ENCODE measurements at places on chromosomes 1 and 21.

DNA sequence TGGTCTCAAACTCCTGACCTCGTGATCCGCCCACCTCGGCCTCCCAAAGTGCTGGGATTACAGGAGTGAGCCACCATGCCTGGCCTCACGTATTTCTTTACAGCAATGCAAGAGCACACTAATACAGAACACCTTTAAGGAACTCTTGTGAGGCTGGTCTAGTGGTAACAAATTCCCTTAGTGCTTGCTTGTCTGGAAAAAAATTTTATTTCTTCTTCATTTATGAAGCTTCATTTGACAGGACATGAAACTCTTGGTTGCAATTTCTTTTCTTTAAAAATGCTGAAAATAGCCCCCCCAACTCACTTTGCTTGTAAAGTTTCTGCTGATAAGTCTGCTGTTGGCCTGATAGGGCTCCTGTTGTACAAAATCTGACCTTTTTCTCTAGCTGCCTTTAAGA, 248.8 kb downstream of the SMYD3 start:
- no peak for DNase-seq

DNA sequence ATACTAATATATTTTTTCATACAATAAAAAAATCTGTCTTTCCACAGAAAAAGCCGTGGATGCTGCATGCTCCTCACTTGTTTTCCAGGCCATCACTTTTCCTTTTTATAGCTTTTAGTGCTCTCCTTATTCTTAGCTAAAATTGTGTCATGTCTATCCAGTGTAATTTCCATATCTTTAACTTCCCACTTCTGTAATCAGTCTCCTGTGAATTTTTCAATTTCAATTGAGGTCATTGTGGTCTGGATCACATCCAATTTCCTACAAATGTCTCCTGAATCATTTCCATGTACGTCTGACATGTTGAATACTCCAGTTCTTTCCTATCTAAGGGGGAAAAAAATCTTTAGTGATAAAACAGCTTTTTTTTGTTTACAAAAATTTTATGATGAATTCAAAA, 838.2 kb upstream of the B3GALT2 start:
- DNase-seq: no peak

- DNase-seq: no peak
These were observed 104.9 kb upstream of the RUNX3 start for GRCh38 chr1:25034736-25035522.

DNA sequence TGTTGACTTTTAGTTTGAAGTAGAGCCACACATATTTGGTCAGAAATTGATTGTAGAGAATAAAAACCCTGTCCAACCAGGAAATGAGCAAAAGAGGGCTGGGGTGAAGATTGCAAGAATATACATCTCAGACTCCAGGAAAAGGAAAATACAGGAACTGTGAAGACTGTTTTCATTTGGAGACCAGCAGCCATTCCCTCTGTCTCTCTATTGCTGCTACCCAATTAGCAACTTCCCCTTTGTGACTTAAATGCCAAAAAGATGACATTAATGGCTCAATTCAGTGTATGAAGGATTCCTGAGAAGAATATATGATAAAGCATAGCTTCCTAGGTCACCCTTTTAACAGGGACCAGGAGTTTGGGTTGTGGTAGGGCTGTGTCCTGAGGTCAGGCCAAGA, 31.6 kb upstream of the CEP350 start:
- no peak for DNase-seq

GRCh38 chr21:45477176-45478114, 64.8 kb downstream of the SLC19A1 start:
- DNase-seq: no peak

GRCh38 chr1:43348809-43349593, 9.8 kb upstream of the CDC20 start:
- DNase-seq: peak; percentile 60

DNA sequence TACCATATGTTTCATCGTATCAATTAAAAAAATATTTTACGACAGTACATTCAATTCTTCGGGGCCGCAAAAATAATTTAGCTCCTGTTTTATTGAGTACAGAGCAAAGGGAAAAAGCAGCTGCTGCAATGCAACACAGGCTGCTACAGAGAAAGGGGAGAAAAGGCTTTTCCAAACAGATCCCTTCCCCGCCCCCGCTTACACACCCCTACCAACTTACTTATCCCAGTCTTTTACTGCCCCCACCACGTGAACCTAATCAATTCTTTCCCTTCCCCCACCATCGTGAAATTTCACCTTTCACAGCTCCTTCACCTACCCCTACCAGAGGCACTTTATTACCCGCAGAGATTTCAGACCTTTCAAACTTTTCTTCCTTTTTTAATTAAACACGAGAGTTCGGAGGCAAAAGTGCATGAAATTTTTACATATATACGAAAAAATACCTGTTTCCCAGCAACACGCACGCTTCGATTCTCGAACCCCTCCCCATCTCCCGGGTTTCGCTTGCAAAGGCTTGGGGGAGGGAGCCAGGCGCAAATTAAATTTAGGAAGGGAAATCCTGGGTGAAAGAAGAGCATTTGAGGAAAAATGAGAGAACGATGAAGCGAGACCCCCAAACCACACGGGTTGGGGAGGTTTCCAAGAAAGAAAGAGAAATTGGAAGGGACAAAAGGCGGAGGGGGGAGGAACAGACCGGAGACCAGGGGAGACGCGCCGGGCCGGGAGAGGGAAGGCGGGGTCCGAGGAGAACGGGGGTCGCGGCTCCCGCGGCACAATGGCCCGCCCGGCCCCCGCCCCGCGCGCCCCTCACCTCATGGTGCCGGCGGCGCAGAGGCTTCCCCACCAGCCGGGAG, 823 bp downstream of the ENAH start:
- DNase-seq: no peak

GRCh38 chr1:32907435-32907834, 6.2 kb upstream of the TMEM54 start:
- no peak for DNase-seq

- no peak for DNase-seq
These were observed 28.2 kb upstream of the RPF1 start for GRCh38 chr1:84450910-84451309.

GRCh38 chr1:27572019-27572678, 31.8 kb downstream of the AHDC1 start:
- DNase-seq: no peak

- no peak for DNase-seq
These were observed 178.9 kb downstream of the PDE4B start for GRCh38 chr1:65971547-65971946.

- DNase-seq: no peak
These were observed 18.1 kb downstream of the ARHGEF2 start for GRCh38 chr1:155960081-155960745.

GRCh38 chr1:54356680-54357147, 49.5 kb downstream of the SSBP3 start:
- DNase-seq: peak; percentile 10

DNA sequence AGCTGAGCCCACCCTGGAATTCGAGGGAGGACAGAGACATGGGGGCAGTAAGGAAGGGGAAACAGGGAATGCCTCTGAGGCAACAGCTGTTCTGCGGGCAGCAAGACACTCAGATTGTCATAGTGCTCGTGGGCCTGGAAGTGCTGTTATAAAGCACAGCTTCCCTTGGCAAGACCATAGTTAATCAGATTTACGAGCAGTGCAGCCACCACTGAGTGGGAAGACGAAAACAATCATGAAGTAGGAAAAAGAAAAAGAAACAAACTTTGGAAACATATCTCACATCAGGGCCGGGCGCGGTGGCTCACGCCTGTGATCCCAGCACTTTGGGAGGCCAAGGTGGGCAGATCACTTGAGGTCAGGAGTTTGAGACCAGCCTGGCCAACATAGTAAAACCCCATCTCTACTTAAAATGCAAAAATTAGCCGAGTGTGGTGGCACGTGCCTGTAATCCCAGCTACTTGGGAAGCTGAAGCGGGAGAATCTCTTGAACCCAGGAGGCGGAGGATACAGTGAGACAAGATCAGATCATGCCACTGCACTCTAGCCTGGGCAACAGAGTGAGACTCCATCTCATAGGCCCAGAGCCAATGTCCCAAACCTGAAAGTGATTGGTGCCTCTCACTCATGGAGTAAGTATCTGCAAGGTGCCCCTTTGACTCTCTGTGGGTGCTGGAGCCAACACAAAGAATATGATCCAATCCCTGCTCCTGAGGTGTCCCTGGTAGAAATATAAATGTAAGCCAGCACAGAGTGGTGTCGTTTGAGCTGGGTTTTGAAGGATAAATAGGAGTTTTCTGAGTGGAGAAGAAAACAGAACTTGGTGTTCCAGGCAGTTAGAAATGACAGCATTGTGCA, 55.6 kb upstream of the GPR153 start:
- DNase-seq: no peak

- DNase-seq: no peak
These were observed 221.9 kb upstream of the FGGY start for GRCh38 chr1:59075021-59075420.

DNA sequence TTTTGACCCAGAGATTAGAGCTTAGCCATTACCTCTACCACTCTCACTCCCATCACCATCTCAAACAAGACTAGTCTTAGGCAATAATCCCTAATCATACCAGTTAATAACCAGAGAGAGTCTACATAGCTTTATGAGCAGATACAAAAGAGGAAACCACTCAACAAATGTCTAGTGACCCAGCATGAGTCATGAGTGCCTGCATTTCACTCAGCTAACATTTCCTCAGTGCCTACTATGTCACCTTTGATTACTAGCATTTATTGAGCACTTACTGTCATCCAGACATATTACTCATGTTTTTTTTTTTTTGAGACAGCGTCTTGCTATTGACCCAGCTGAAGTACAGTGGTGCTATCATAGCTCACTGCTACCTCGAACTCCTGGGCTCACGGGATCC, 35.9 kb upstream of the GALNT2 start:
- DNase-seq: no peak

DNA sequence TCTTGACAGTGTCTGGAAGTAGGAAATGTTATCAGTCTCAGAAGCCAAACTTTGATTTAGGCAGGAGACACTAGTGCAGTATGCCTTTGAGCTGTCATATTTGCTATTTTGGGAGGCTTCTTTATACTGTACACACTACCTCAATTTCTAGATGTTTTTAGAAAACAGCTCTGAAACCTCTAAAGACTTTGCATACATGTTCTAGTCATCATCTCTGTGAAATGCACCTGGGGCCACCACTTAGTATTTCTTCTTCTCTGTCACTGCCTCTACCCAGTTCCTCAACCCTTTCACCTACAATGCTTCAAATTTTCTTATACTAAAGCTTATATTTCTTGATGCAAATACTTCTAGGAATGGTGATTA, 29.1 kb upstream of the PLA2G4A start:
- no peak for DNase-seq

- DNase-seq: no peak
These were observed 11.5 kb downstream of the PTCH2 start for GRCh38 chr1:44831516-44831915.

DNA sequence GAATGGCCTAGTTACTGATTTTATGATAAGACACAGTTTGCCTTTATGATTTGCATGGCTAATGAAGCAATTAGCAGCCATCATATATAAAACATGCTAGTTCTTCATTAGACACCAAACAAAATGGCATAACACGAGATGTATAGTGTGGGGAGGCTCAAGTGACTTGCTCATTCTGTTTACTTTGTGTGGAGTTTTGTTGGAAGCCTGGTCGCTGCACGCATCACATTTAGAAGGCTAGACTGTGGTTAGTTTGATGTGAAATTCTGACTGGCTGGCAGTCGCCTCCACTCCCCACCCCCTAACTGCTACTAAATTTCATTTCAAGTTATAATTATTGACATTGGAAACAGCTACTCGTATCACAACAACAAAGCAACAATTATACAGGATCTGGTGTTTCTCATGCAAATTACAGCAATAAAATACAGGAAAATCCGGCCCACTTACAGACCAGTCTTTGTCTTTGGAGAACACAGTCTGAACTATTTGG, 356.1 kb downstream of the LMO4 start:
- DNase-seq: no peak

DNA sequence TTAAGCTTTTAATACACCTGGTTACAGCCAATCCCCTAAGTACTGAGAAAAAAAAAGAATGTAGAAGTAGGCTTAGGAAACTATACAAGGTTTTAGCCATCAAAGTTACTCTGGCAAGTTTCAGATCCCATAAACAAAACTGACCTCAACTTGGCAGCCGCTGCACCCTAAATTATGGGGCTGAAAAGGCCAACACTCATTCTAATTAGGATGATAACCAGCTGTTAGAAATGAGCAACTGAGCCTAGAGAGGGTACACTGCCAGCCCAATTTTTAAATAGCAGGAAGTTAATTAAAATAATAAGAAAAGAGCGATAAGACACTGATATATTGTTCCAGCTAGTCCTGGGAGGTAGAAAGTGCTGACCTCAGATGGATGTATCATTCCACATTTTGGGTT, 105.7 kb upstream of the VAV3 start:
- no peak for DNase-seq

DNA sequence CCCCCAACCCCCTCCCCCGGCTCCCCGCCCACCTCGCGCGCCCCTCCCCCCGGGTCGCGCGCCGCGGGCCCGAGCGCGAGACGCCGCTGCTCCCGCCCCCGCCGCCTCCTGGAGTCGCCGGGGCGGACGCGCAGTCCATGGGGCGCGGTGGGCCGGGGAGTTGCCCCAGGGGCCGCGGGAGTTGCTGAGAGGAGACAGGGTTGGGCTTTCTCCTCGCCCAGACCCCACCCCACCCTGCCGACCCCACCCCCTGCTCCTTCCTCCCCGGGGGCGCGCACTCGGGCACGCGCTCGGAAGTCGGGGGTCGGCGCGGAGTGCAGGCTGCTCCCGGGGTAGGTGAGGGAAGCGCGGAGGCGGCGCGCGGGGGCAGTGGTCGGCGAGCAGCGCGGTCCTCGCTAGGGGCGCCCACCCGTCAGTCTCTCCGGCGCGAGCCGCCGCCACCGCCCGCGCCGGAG, at the start of gene LAMC1:
LAMC1 (plus strand) TSS at position 275 of the 455 bp plus-strand sequence. CDS start 297 bp downstream, outside the sequence.
- DNase-seq: no peak

- DNase-seq: no peak
These were observed 5.8 kb downstream of the MAPKAPK2 start for GRCh38 chr1:206690516-206690915.

DNA sequence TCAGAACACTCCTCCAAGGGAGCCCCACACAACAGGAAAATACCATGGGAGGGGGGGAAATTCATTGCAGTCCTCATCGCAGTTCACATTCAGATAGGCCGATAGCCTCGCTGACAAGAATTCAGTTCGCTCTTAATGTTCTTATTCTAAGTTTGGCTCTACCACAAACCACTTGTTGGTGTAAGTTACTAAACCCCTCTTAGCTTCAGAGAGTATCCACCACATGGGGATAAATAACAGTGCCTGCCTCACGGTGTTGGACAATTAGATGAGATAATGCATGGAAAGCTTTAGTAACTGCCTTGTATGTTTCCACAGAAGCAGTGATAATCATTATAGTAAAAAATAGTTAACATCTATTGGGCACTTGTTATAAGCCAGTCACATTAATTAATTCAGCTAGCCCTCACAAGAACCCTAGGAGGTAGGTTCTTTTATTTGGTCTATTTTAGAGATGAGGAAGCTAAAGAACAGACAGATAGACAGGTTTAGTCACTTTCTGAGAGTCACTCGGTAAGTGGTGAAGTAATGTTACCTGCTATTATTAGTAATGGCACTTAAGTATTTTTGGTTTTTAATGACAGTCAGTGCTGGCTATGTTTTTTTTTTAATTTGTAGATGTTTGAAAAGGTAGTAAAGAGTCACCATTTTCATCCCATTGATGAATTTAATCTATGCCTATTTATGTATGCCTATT, 10.1 kb downstream of the VAV3 start:
- no peak for DNase-seq

- DNase-seq: peak; percentile 25
These were observed 25.2 kb downstream of the FHAD1 start for GRCh38 chr1:15272009-15272781.

GRCh38 chr1:232951180-232951579, 769 bp downstream of the NTPCR start:
- peak; percentile 25 for DNase-seq

Measured in T-helper 2 cell treated with Interferon-gamma antibody and Interleukin-4, amounts not matched to agents 5 μg/mL and 100 μg/mL, for 36 hours (primary cell).